ENCODE measurements at places on chromosomes 7 and 10.

- DNase-seq: no peak
Observed at GRCh38 chr7:20237464-20238193, 20.4 kb upstream of the MACC1 start.

- DNase-seq: no peak
Observed at GRCh38 chr7:16944936-16945335, 63.2 kb upstream of the AGR3 start.

- no peak for DNase-seq
Observed at GRCh38 chr7:139034855-139035585, 822 bp downstream of the ZC3HAV1L start.

- no peak for DNase-seq
Observed at GRCh38 chr7:132817949-132818348, 241.7 kb upstream of the PLXNA4 start.

DNA sequence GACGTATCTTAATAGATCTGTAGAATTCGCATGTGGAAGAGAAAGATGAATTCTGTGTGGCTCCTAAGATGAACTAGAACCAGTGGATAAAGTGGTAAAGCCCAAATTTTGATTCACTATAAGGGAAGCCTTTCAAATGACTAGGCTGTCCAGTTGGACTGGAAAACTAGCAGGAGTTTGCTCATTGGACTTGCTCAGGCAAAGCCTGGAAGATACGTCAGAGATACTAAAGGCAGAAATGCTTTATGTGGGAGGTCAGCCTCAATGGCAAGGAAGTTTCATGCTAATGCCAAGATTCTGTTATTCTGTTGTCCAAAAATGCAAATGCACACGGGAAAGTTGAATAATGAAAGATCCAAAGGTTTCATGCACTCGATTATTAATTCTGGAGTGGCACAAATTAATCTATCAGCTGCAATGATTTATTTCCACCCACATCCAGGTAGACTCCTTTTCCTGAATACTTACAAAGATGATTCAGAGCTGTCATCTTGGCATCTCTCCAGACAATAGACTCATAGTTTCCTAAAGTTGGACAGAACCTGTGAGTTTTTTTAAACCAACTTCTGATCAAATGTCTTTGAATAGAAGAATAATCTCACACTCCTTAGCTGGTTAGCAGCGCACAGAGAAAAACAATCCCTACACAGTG lies 20.5 kb upstream of the PPP1R3C start:
- DNase-seq: no peak

DNA sequence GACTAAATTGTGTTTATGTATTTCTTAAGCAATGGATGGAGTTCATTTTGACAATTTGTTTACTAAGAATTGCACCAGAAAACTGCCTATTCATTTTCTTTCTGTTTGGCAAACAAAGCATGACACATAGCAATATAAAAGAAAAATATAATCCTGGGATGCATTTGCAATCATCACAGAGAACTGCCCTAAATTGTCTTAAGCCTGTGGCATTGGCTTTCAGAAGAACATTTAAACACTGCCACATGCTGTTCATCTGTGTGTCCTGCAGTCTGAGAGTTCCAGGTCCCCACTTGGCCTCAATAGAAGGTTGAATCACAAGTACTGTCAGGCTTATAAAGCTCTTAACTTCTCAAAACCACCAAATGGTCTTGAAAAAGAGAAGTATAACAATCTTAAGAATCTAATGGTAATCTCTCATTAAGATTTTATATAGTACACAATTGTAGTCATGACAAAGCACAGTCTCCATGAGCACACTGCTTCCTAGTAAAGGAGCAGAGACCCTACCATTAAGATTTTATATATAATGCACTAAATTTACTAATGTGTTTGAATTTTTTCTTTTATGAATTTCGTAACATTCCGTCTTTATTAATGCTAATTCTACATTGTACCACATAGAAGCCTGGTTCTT lies 29.9 kb downstream of the RNLS start:
- DNase-seq: peak; percentile 68

DNA sequence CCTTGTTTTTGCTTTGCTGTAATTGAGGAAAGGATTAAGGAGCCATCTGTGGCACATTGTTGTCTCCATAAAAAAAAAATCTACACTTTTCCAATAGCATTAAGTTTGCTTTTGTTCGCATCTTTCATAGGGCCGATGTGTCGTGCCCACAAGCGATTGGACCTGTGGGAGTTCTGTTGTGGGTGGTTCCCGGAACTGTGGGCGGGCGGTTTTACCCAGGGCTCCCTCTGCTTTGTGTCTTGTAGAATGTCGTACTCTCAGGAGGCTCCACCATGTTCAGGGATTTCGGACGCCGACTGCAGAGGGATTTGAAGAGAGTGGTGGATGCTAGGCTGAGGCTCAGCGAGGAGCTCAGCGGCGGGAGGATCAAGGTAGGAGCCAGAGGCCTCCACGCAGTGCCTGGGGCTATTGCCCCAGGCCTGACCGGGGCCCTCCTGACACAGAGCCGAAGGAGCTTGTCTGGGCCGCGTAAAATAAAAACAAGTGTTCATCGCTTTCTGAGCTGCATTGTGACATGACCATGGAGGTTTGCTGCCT lies 92.4 kb downstream of the ACTR3B start:
- no peak for DNase-seq

GRCh38 chr7:101733713-101734475 lies 83.5 kb upstream of the CUX1 start:
- DNase-seq: no peak

DNA sequence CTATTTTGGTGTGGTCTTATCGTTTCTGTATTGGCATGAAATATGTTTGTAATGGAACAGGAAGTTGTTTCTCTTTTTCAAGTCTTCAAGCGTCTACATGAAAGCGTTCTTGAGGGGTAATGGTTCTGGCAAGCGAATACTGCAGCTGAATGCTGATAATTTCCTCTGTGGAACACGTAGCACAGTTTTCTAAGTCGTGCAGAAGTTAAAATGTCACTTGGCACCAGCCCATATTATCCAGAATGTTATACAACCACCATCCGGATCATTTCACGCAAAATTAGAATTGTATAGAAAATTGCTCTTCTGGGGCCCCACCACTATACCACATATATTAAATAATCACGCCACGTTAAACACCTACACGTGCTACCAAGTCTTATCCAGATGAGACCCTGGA lies 354.3 kb downstream of the CALN1 start:
- DNase-seq: no peak

DNA sequence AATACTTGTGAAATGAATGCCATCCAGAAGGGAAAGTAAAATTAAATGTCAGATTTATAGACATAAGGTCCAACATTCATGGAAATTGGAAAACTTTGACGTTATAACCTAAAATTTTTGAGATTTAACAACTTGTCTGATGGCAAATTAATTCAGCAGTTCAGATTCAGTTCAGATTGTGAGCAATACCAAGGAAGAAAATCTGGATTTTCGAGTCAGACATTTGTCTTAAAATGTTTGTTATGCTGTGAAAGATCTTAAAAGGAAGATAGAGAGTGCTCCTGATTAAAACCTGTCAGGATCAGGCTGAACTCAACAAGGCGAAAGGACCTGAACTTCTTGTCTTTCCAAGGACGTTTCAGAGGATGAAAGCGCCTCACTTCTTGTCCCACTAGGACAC lies 320.9 kb downstream of the PAXIP1 start:
- no peak for DNase-seq

DNA sequence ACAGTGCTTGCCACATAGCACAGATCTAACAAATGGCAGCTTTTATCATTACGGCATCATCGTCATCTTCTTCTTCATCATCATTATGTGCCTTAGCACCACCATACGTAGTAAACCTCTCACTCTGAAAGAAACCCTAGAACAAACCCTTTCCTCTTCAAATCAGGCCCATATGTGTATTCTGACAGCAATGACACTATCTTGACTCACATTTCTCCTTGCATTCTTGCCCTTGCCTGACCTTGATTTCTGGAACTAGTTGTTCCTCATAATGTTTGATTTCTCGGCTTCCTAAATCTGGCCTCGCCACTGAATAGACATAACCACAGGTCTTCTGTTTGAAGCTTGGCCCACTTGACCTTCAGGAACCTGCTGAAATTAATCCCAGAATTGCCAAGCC lies 115.3 kb downstream of the DGKI start:
- no peak for DNase-seq

GRCh38 chr10:79245539-79246208 lies 101.6 kb upstream of the PPIF start:
- DNase-seq: no peak

- no peak for DNase-seq
Observed at GRCh38 chr7:70940597-70940996, 191.3 kb upstream of the GALNT17 start.

GRCh38 chr7:78852951-78853350 lies 600.5 kb downstream of the MAGI2 start:
- no peak for DNase-seq

DNA sequence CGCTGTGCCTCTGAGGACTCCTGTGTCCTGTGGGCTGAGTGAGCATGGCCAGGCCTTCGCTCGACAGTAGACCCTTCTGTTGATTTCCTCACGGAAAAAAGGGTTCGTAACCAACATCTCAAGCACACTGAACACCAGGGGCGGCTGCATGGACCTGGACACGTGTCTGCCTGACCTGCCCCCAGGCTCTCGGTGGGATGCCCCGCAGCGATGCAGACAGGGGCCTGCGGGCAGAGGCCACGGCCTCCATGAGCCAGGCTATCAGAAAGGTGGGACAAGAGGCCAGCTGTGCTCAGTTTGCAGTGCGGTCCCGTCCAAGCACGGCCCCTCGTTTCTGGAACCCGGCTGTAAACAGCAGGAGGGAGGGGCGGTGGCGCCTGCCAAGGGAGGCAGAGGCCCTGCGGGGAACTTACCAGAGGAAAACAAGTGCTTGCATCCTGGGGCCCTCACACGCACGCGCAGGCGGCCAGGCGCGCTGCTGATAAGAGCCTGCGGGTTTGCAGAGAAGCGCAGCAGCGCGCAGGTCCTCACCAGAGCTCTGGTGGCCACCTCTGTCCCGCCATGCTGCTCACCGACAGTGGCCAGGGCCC lies 10.6 kb downstream of the GPR146 start:
- DNase-seq: no peak

DNA sequence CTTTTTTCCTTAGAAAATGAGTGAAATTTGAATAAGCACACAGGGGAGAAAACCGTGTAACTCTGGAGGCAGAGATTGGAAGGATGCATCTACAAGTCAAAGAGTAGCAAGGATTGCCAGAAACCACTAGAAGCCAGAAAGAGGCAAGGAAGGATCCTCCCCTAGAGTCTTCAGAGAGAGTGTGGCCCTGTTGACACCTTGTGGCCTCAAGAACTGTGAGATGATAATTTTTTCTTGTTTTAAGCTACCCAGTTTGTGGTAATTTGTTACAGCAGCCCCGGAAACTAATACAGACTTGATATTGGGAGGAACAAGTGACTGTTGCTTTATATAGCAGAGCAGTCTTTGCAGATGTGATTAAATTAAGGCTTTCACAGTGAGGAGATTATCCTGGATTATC lies 3.6 kb upstream of the GIMAP7 start:
- no peak for DNase-seq

DNA sequence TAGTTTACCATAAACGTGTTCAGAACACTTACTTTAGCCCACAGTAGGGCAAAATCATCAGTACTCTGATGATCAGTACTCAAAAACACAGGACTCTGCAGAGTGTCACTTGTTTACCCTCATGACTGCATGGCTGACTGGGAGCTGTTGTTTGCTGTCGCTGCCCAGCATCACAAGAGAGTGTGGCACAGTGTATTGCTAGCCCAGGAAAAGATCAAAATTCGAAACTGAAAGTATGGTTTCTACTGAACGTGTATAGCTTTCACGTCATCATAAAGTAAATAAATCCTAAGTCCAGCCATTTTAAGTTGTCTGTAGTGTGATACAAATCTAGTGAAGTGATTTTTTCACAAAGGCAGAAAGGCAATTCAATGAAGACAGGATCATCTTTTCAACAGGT lies 184.6 kb downstream of the RAMP3 start:
- DNase-seq: no peak

GRCh38 chr7:99173787-99174186 lies 29.9 kb upstream of the SMURF1 start:
- no peak for DNase-seq

DNA sequence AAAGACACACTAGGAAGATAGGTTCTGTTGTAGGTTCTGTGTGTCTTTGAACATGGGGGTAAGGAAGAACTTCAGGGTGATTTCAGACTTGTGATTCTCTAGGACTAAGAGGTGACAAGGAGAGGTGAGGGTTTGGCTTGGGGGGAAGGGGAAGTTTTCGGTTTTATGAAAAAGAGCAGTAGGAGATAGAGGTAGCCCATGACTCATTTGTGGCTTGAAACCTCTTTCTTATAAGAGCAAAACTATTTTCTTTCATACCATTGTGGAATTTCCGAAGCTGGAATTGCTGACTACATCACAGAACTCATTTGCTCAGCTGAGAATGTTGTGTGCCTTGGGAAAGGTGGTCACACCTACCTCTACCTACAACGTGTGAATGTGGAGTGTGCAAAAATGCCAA lies 39.6 kb upstream of the IKZF1 start:
- no peak for DNase-seq

GRCh38 chr7:130141884-130142653 lies 63.1 kb downstream of the TMEM209 start:
- no peak for DNase-seq

- no peak for DNase-seq
Observed at GRCh38 chr10:70985824-70986622, 97.7 kb upstream of the PCBD1 start.

DNA sequence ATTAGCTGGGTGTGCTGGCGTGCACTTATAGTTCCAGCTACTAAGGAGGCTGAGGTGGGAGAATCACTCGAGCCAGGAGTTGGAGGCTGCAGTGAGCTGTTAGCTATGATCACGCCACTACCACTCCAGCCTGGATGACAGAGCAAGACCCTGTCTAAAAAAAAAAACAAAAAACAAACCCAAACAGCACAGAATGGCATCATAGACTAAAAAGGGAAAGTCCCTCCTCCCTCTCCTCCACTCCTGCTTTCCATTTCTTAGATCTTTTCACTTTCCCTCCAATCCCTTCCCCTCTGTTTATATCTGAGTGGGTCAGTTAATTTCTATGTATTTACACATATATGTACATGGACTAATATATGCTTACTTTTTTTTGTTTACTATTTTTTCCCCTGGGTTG lies 10.4 kb upstream of the PIP4K2A start:
- DNase-seq: no peak

DNA sequence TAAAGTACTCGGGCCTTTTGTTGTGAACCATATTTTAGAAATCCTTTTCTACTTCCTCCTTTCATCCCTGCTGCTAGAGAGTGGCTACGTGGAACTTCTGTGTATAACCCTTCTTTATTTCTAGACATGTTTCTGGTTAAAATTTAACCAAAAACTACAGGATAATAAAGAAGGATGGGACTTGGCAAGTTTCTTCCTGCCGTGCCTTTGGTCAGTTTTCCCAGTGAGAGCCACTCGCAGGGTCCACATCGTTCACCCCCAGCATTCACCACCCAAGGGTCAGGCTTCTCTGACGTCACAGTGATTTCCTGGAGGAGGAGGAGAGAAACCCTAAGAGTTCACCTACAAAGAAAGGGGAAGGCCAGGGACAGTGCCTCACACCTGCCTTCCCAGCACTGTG lies 45.4 kb downstream of the NKX6-2 start:
- DNase-seq: no peak
